Psoas muscle (tissue), 8 donors: ENCODE measurements at places on chromosomes 6 and 20. TPM values are rescaled to one million over a fixed set of nuclear protein-coding genes. Genes with fewer than 3 reads are reported as not detected.

SEL1L2 gene
- 0.64 TPM for total RNA-seq

NKAPL gene
- 9.4 TPM for total RNA-seq

DNA sequence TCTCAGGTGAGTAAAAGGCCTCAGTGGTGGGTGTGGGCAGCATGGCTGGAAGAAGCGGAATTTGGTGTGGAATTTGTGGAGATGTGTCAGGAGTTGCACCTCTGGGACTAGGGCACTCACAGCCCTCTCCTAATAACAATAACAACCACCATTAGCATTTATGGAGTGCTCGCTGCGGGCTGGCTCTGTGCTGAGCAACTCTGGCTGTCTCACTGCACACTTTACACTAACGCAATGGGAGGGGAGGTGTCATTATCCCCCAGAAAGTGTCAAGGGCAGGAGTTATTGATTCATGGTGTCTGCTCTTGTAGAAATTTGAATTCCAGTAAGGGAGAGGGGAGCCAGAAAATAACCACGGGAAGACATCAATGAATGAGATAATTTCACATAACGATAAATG, 22.7 kb upstream of the SCRT2 start:
- no peak for DNase-seq

DNA sequence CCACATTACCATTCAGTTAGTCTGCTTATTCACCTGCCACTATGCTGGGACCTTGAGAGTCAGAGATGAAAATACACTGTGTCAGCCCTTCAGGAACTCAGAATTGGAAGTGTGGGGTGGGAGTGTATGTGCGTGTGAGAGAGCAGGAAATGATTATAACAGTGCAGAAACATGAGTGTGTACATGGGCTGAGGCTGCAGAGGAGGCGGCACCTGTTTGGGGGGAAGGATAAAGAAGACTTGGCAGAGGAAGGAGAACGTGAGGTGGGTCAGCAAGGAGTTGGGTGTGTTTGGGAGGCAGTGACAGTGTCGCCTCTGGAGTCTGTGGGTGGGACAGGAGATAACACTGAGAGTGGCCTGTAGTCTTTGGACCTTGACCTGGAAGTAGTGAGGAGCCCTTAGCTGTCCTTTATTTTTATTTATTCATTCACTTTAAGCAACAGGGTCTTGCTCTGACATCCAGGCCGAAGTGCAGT, 3.1 kb downstream of the CHMP4B start:
- DNase-seq: no peak

DNA sequence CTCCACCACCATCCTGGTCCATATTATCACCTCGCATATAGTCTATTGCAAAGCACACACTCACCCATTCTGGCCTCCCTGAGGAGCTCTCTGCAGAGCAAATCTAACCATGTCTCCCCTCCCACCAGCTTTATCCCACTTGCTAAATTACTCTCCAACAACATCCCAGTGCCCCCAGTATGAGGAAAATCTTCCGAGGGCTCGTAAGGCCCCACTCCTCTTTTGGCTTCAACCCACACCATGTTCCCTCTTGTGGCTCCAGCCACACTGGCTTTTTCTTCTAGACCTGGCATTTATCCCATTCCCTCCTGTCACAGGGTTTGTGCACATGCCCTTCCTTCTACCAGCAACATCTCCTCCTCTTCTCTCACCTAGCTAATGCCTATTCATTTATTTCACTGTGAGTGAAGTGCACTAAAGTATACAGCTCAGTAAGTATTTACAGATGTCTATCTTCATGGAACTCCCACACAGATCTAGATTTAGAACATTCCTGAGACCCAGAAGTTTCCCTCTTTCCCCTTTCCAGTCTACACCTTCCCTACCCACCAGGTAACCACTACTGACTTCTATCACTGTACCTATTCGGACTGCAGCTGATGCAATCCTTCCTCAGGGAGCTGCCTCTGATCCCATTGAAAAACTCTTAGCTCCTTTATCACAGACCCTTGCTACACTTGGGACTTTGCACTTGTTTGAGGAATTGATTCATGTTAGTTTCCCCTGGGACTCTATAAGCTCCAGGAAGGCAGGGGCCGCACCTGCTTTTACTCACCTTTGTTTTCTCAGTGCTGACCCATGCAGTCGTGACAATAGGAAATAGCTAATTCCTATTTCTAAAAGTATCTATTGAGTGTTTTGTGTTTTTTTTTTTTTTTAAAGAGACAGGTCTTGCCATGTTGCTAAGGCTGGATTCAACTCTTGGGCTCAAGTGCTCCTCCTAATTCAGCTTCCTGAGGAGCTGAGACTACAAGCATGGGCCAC, 15.5 kb downstream of the MRPL14 start:
- no peak for DNase-seq
